NCI-H82 (cell line): ENCODE measurements at places on chromosomes 4 and X.
A peak's percentile ranks its signal among the peaks of the same experiment; 100 is the strongest.

- no peak for DNase-seq
These were observed 116.6 kb downstream of the SH2D1A start for GRCh38 chrX:124462931-124463330.

- no peak for DNase-seq
These were observed 7.0 kb downstream of the AFF2 start for GRCh38 chrX:148507418-148507817.

GRCh38 chr4:54073271-54073880 is 9.0 kb upstream of the CHIC2 start:
- DNase-seq: no peak

GRCh38 chr4:45621971-45622370 is 501.9 kb downstream of the GABRG1 start:
- DNase-seq: no peak

DNA sequence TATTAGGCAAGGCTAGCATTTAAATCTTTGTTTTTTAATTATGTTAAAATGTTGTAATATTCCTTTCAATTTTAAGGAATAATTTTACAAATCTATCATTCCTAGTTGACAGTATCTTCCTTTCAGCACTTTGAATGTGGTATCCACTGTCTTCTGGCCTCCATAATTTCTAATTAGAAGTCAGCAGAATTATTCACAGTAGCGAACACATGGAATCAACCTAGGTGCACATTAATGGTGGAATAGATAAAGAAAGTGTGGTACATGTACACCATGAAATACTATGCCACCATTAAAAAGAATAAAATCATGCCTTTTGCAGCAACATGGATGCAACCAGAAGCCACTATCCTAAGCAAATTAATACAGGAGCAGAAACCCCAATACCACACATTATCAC is 1887.8 kb downstream of the PCDH7 start:
- DNase-seq: no peak

GRCh38 chr4:114209584-114209983 is 230.1 kb upstream of the ARSJ start:
- DNase-seq: no peak

GRCh38 chrX:153777261-153778090 is 3.4 kb upstream of the SRPK3 start:
- DNase-seq: no peak

DNA sequence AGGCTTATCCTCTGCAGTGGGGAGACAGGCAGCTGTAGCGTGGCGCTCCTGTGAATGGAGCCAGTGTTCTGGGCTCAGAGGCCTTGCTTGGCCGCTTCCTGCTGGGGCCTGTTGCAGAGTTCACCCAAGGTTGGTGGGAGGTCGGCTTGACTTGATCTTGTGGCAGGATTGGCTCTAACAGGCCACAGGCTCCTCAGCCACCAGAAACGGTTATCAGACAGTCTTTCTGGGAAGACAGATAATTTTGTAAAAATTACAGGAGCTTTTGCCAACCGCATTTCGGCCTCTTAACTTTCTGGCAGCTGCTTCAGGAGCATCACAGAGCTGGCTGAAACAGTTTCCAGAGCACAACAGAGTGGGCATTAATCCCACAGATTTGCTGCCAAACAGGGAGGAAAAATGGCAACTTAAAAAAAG is 66.4 kb downstream of the DIPK2B start:
- no peak for DNase-seq

- no peak for DNase-seq
These were observed 231.3 kb downstream of the INPP4B start for GRCh38 chr4:142614621-142615323.

GRCh38 chrX:97751735-97752134 is 868.0 kb downstream of the RPA4 start:
- DNase-seq: no peak

GRCh38 chrX:117972711-117973109 is 143.9 kb downstream of the KLHL13 start:
- no peak for DNase-seq

- DNase-seq: no peak
These were observed 101.6 kb downstream of the NPNT start for GRCh38 chr4:105996845-105997244.

DNA sequence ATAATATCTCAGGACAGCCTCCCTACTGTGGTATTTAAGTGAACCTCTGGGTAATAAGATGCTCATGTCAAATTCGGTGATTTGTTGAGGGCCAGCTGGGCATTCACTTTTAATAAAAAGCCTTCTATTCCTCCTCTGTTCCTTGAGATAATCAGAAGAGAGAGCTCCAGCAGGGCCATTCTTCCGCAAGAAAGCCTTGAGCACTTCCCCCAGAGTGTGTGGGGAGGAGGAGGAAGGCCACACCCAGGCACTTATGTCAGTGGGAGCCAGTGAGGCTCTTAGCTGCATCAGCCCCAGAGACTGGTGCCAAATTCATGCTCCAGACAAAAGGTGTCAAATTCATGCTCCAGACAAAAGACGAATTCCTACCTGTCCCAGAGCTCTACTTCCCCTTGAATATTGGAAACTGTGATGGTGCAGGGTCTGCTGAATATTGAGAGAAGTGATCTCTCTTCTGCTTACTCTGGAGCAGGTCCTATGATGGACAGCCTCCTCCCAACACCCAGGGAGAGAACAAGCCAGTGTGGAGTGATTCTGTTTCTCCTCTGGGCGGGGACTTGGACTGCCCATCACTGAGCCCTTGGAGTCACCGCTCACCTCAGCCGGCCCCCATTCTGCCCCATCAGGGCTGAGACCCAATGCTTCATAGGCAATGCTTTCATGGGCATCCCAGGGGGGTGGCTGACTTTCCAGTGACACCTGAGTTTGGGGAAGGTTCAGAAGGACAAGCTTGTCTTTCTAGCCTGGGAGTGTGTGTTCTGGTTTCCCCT is 68.1 kb downstream of the FHDC1 start:
- DNase-seq: no peak

DNA sequence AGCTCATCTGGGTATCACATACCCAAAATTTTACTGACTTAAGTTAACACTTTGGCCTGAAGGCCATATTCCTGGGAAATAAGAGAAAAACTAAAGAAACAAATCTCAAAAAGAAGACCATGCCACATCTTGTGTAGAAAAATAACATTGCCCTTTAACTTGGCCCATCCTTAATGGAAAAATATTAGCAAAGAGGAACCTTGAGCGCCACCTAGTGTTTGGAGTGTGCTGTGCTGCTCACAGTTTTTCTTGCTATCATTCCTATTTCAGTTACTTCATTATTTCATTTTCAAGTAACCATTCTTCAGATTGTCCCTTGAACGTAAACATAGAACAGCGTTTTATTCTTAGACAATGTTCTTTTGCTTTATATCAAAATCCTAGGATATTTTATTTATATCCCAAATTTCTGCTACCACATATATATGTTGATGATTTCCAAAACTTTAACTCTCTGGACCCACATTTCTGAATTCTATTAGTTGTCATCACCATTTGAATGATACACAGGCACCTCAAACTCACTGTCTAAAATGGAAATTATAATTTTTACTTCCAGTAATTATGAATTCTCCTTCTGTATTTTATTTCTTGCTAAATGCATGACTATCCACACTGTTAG is 999.0 kb upstream of the ADGRL3 start:
- peak; percentile 76 for DNase-seq

GRCh38 chr4:24130637-24131036 is 240.8 kb upstream of the PPARGC1A start:
- no peak for DNase-seq

DNA sequence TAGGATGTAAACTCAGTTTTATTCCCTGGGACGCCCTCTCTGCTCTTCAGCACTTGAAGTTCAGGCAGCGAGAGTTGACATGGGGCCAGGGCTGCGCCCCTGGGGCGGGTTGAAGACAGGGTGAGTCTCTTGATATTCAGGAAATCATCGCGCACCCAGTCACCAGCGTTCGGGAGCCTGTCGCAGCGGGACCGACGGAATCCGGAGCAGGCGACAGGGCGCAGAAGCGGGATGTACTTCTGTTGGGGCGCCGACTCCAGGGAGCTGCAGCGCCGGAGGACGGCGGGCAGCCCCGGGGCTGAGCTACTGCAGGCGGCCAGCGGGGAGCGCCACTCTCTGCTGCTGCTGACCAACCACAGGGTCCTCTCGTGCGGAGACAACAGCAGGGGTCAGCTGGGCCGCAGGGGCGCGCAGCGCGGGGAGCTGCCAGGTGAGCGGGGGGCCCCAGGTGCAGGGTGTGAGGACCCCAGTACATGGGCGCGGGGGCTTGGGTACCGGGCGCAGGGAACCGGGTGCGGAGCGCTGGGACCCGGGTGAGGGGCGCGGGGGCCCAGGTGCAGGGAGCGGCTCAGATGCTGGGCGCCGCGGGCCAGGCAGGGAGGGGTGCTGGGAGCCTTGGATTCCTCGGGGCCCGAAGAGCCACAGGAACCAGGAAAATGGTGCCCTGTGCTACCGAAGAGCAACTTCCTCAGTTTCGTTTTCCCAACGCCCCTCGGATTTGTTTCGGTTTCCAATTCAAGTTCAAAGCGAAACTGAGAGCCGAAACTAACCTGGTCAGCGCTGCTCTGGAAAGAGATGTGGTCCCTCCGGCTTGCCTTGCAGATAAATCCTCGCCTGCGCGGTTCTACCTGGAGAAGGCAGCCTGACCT is at the start of gene HERC6:
TSS of gene HERC6 (plus strand) at position 162 of the 869 bp plus-strand sequence. CDS start at position 232, 70 bp downstream.
- peak; percentile 61 for DNase-seq

- no peak for DNase-seq
These were observed 335.7 kb upstream of the RASGEF1B start for GRCh38 chr4:81807386-81807785.
